Cerebellar nuclear complex (tissue), 1 donor: ENCODE measurements at places on chromosomes 13 and 19.

GRCh38 chr19:36049080-36049698 is 4.9 kb downstream of the THAP8 start:
- DNase-seq: no peak

DNA sequence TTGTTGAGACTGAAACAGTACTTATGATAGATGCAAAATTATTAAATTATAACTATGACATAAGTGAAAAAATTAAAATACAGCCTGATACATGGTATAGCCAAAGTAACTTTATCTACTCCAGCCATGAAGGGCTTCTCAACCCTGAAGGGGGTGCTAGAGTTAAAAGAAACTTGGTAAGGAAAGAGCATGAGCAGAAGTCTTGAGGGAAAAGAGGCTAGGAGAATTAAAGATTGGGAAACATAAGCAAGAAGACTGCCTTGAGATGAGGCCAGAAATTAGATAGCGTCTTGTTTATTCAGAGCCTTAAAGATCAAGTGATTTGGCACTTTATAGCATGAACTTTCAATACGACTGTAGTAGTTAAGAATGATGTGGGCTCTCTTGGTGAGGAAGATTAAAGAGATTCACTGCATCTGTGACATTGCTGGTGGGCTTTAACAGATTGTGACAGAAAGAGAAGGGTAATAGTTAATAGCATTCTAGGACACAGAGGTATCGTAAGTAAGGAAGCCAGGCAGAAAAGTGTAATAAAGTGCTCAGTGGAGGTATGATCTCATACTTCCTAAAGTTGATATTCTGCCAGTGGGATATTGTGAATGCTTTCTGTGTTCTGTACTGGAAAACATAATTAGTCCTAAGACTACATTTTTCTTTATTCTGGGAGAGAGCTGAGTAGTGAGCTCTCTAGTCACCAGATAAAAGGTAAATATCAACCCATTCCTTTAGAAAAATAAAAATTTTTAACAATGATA is 385.4 kb upstream of the PRR20A start:
- no peak for DNase-seq

- no peak for DNase-seq
Measured at GRCh38 chr19:1307320-1307719, 21.6 kb downstream of the EFNA2 start.

DNA sequence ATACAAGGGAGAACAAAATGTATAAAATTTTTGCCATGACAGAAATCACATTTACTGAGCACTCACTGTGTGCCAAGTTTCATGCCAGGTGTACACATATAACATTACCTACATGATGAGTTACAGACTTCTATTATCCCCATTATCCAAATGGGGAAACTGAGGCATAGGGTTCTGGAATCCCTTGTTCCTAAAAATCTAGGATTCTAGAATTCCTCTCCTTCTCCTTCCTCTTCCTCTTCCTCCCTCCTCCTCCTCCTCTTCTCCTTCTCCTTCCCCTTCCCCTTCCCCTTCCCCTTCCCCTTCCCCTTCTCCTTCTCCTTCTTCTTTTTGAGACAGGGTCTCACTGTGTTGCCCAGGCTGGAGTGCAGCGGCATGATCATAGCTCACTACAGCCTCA is 14.2 kb upstream of the BCL3 start:
- no peak for DNase-seq

- no peak for DNase-seq
Measured at GRCh38 chr13:103078158-103078557, 11.9 kb upstream of the SLC10A2 start.

GRCh38 chr13:101209206-101209893 is 207.0 kb downstream of the NALCN start:
- no peak for DNase-seq

DNA sequence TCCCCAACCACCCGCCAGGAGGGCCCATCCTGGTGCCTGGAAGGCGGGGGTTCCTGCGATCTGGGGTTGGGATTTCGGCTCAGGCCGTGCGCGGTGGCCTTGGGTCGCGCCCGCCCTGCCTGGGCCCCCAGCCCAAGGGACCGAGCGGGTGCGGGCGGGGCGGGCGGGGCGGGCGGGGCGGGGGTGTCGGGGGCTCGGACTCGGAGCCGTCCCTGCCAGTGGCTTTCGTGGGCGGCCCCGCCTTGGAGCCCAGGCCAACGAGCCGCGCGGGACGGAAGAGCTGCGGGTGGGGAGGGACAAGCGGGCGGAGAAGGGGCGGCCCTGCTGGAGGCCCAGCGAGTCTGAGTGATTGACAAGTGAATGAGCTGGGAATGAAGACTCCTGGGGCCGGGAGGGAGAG is 24.6 kb upstream of the ZNF729 start:
- DNase-seq: no peak
